Peyer's patch (tissue), 4 donors: ENCODE measurements at places on chromosomes 4 and X. TPM values are rescaled to one million over a fixed set of nuclear protein-coding genes. Genes with fewer than 3 reads are reported as not detected.

DNA sequence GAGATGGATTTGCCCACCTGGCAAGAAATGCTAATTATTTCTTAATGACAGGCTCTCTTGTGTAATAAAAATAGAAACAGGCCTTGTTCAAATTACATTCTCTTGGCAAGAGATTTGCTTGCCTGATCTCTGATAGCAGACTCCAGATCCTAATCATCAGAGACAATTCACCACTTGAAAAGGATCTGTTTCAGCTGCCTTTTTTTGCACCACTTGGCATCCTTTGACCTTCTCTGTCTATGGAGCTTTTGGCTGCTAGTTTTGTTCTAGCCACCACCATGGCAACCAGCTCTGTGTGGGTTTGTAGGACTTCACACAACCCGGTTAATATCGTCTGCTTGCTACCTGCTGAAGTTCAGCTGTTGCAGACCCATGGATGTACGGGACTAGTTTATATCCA lies 241.1 kb upstream of the TLL1 start:
- DNase-seq, result no peak
- H3K36me3 ChIP-seq, result no peaks in the 10 kb centered on the region

GRCh38 chr4:168917138-168917779 lies 92.8 kb downstream of the CBR4 start:
- H3K27ac ChIP-seq, result no peak overlapping the region

The ABCE1 gene
- total RNA-seq, result 29.5 TPM

The MAGEB17 gene
- total RNA-seq, result not detected
